GM12878 (cell line): ENCODE measurements at places on chromosomes 11 and 22. TPM values are rescaled to one million over a fixed set of nuclear protein-coding genes. Genes with fewer than 3 reads are reported as not detected.

Gene LRRC56
- polyA plus RNA-seq: 0.38 and 1.0 TPM in 2 replicates

Gene NXPE1
- polyA plus RNA-seq: not detected in 2 replicates

Gene EFCAB6
- polyA plus RNA-seq: 0.31 and 0.42 TPM in 2 replicates

Gene DDI1
- not detected in 2 replicates for polyA plus RNA-seq

Gene SMIM35
- not detected in 2 replicates for polyA plus RNA-seq

Gene HBB
- not detected in 2 replicates for polyA plus RNA-seq
